H9 (cell line): ENCODE measurements at places on chromosomes 7 and 10.

DNA sequence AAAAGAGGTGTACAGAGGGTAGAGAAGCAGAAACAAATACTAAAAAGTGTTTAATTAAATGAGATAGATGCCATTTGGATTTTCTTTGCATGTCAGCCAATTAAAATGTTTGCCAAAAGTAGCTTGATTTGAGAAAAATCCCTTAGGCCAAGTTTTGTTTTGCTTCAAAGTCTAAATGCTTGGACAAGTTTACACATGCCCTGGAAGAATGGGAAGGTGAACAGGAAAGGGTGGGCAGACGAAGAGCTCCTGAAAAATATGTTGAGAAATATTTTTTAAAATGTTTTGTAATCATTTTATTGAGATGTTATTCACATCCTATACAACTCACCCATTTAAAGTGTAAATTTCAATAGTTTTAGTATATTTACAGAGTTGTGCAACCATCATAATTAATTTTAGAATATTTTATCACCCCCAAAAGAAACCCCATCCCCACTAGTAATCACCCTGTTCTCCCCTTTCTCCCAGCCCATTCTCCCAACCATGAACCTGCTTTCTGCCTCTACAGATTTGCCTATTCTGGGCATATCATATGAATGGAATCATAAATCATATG lies 98.5 kb upstream of the ANK3 start:
- DNase-seq: no peak
- H3K27ac ChIP-seq: no peak overlapping the region
- H3K36me3 ChIP-seq: no peaks in the 10 kb centered on the region
- H3K27me3 ChIP-seq: no peaks in the 10 kb centered on the region
- H3K4me1 ChIP-seq: no peaks in the 10 kb centered on the region
- no peak overlapping the region for H3K4me3 ChIP-seq

DNA sequence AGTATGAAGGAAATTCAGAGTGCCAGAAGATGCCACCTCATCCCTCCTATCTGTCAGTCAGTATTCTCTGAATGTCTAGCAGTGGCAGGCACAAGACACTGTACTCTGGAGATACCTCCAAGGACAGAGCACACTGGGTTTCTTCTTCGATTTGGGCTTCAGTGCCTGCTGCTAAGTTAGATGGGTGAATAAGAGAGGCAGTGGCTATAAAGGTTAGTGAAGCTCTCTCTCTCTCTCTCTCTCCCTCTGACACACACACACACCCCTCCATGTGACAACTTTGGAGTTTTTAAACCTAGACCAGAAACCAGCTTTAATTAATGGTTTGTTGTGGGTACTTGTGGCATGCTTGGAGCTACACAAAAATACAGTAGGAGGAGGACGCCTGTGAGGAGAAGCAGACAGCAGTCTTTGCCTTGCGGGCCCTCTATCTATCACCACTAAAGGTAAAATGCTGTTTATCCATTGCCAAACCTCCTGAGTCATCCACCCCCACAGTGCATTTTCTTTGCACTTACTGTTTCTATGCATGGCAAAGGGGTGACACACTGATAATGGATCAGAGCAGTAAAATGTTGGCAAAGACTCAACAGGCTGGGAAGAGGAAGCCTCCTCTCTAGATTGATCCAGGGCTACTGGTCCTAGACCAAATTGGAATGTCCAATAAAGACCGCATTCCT lies 102.5 kb downstream of the TRIL start:
- no peak overlapping the region for H3K4me3 ChIP-seq
- no peak for DNase-seq
- H3K27ac ChIP-seq: no peak overlapping the region
- H3K36me3 ChIP-seq: no peaks in the 10 kb centered on the region
- no peaks in the 10 kb centered on the region for H3K4me1 ChIP-seq
- no peaks in the 10 kb centered on the region for H3K27me3 ChIP-seq

DNA sequence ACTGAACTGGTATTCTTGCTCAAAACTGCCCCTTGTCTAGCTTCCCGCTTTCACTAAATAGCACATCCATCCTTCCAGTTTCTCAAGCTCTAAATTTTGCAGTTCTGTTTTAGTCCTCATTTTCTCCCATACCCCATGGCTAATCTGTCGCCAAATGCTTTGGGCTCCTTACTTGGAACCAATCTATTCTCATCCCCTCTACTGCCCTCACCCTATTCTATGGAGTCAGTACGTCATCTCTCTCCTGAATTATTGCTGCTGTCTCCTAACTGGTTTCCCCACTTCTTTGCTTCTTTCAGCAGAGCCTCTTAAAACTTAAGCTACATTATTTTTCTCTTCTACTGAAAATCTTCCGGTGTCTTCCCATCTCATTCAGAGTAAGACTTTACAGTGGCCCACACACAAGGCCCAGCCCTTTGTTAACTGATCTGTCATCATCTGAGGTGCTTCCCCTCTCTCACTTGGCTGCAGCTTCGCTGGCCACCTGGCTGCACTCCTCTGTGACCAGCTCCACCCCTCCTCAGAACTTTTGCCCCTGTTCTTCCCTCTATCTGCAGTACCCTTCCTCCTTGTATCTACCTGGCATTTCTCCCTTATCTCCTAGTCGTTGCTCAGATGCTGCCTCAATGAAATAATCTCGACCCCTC lies 9.9 kb downstream of the STARD3NL start:
- H3K4me3 ChIP-seq: peak overlapping the region; percentile 39; the same call in 2 of the 3 replicates
- no peaks in the 10 kb centered on the region for H3K27me3 ChIP-seq
- no peak for DNase-seq
- peaks cover 14% of the 10 kb centered on the region for H3K4me1 ChIP-seq
- no peak overlapping the region for H3K27ac ChIP-seq
- H3K36me3 ChIP-seq: peaks cover 17% of the 10 kb centered on the region

- no peak for DNase-seq
- no peaks in the 10 kb centered on the region for H3K36me3 ChIP-seq
- no peak overlapping the region for H3K4me3 ChIP-seq
- no peaks in the 10 kb centered on the region for H3K27me3 ChIP-seq
- H3K4me1 ChIP-seq: no peaks in the 10 kb centered on the region; the same call in 1 of the 2 replicates
Measured at GRCh38 chr7:116592041-116592355, 67.2 kb downstream of the CAV1 start.

GRCh38 chr10:114053946-114054345 lies 10.3 kb downstream of the ADRB1 start:
- no peak for DNase-seq
- H3K4me1 ChIP-seq: no peaks in the 10 kb centered on the region
- no peak overlapping the region for H3K27ac ChIP-seq
- H3K36me3 ChIP-seq: no peaks in the 10 kb centered on the region
- H3K4me3 ChIP-seq: no peak overlapping the region
- no peaks in the 10 kb centered on the region for H3K27me3 ChIP-seq

DNA sequence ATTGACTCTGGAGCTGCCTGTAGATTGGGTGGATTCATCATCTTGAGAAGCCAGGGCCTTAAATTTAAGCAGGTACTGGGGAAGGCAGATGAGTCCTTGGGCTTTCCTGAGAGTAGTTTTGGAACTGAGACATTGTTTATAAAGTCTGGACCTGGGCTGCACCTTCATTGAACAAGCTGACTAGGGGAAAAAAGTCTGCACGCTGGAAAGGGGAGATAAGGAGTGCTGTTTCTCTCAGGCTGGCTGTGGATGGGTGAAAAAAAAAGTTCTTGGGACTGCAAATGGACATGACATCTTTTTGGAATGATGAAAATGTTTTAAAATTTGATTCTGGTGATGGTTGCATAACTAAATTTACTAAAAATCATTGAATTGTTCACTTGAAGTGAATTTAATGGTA lies 12.0 kb downstream of the SEC24C start:
- H3K4me1 ChIP-seq: no peaks in the 10 kb centered on the region
- no peaks in the 10 kb centered on the region for H3K27me3 ChIP-seq
- no peak overlapping the region for H3K4me3 ChIP-seq
- H3K36me3 ChIP-seq: peaks cover 3% of the 10 kb centered on the region; the same call in 1 of the 3 replicates

- DNase-seq: no peak
- no peaks in the 10 kb centered on the region for H3K27me3 ChIP-seq
- H3K36me3 ChIP-seq: peaks cover 29% of the 10 kb centered on the region
- no peak overlapping the region for H3K4me3 ChIP-seq
Measured at GRCh38 chr7:90833443-90833842, 237.3 kb downstream of the CDK14 start.

- no peaks in the 10 kb centered on the region for H3K36me3 ChIP-seq
- no peak overlapping the region for H3K4me3 ChIP-seq
- DNase-seq: no peak
- no peaks in the 10 kb centered on the region for H3K27me3 ChIP-seq
Measured at GRCh38 chr10:51876503-51876902, 177.1 kb upstream of the CSTF2T start.

DNA sequence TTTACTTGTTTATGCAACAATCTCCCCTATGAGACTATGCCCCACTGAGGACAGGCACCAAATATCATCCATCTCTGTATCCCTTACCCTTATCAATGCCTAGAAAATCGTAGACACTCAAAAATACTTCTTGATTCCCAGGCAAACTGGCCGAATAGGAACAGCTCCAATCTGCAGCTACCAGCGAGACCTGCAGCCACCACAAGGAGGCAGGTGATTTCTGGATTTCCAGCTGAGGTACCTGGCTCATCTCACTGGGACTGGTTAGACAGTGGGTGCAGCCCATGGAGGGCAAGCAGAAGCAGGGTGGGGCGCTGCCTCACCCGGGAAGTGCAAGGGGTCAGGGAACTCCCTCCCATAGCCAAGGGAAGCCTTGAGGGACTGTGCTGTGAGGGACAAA lies 10.8 kb upstream of the PPP1R3C start:
- no peaks in the 10 kb centered on the region for H3K27me3 ChIP-seq
- H3K27ac ChIP-seq: no peak overlapping the region
- no peak overlapping the region for H3K4me3 ChIP-seq
- no peaks in the 10 kb centered on the region for H3K4me1 ChIP-seq
- DNase-seq: peak; percentile 67

DNA sequence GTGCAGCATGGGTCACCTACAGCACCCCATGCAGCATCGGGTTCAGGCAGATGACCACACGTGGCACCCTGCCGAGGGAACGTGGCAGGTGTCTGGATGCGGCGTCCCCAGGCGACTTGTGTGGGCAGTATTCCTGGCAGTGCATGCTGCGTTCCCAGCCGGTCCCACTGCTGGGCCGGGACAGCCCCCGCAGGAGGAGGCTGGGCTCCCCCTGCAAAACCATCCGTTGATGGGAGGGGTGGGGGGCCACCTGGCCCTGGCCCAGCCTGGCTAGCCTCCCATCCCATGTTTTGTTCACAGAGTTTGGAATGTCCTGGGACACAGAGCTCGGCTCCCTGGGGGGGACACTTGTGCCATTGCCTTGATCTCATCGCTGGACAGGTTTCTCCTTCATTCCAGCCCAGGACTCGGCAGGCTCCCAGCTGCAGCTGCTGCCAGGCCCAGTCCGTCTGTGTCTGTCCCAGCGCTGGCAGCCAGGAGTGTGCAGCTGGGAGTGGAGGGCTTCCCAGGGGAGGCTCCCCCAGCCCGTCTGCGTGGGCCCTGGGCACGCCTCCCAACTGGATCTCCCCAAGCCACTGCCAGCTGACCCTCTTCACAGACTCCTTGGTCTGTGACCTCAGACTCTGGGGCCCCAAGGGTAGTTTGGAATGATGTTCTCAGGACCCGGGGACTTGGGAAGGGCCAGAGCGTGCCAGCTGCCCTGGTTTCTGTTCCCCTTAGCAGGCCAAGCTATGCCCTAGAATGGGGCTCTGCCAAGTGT lies 32.6 kb downstream of the TMEM270 start:
- H3K4me3 ChIP-seq: no peak overlapping the region
- H3K27me3 ChIP-seq: no peaks in the 10 kb centered on the region; the same call in 1 of the 2 replicates
- DNase-seq: no peak
- no peak overlapping the region for H3K27ac ChIP-seq
- peaks cover 7% of the 10 kb centered on the region for H3K36me3 ChIP-seq
- H3K4me1 ChIP-seq: no peaks in the 10 kb centered on the region

- no peaks in the 10 kb centered on the region for H3K4me1 ChIP-seq
- DNase-seq: no peak
- H3K27ac ChIP-seq: no peak overlapping the region
- H3K36me3 ChIP-seq: no peaks in the 10 kb centered on the region
Measured at GRCh38 chr10:110618230-110618610, 25.9 kb upstream of the RBM20 start.

GRCh38 chr10:15144788-15145187 lies 23.7 kb downstream of the NMT2 start:
- H3K4me3 ChIP-seq: no peak overlapping the region
- no peak for DNase-seq
- H3K27me3 ChIP-seq: no peaks in the 10 kb centered on the region
- no peak overlapping the region for H3K27ac ChIP-seq
